ENCODE measurements at places on chromosomes 2 and 18.

- DNase-seq, result no peak
These were observed 100.9 kb upstream of the SETBP1 start for GRCh38 chr18:44579745-44580144.

DNA sequence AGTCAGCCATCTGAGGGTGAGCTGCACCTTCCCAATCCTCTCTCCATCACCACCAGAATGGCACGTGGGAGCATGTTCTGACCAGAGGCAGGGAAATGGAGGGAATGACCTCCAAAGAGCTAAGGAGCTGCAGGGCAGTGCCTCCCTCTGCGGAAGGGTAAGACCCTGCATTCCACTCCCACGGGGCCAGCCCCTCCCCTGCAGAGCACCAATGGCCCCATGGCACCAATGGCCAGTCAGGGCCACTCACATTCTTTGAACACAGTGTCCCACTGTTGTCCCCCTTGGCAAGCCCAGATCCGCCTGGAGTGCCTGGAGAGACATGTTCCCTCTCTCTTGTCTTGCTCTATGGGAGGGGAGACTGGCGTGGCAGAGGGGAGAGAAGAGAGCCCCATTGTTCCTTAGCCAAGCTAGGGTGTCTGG is 164.4 kb downstream of the TNS1 start:
- no peak for DNase-seq

DNA sequence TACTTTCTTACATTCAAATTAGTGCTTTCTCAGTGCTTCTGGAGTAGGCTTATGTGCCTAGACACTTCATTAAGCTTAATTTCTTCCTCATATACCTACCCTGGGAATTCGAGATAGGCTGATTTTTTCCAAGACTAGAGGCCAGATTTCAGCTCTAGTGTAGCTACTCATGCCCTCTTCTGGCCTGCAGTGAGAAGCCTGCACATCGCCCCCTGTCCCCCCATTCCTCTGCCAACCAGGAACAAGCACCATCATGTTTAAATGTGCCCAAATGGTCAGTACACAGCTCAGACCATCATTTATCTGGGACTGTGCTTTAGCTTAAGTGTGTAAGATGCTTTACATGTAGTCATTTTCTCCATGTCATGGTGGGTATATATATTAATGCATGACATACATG is 1218.8 kb upstream of the LRRTM1 start:
- DNase-seq, result no peak

DNA sequence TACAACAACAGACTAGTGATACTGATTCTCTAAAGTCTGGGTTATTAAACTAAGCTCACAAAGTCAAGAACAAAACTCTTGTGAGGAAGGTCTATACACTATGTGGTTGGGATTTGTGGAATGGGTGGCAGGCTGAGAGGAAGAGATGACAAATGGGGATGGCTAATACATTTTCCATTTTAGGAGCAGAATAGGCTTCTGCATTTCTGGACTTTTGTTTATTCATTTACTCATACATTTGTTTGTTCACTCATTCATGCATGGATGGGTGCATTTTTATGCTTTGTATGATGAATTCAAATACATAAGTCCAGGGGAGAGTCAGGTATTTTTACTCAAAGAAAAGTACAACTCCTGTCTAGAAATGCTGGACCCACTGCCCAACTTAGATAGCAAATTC is 637.4 kb upstream of the CDH2 start:
- DNase-seq, result no peak

- DNase-seq, result no peak
These were observed 74.0 kb downstream of the AGAP1 start for GRCh38 chr2:235567842-235568241.

DNA sequence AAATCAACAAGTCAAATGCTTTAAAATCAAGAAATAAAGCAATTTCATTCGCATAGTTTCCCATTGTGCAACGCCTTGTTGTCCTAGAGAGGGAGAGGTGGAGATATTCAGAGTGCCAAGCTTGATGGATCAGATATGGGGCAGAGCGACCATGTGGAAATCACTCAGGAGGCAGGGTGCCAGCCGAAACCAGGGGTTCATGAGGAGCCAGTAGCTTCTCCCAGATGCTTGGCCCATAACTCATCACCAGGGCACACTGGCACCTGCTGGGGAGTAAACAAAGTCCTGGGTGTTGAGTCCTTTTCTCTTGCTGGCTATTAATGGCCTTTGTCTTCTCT is 53.0 kb upstream of the ASAP2 start:
- DNase-seq, result no peak

DNA sequence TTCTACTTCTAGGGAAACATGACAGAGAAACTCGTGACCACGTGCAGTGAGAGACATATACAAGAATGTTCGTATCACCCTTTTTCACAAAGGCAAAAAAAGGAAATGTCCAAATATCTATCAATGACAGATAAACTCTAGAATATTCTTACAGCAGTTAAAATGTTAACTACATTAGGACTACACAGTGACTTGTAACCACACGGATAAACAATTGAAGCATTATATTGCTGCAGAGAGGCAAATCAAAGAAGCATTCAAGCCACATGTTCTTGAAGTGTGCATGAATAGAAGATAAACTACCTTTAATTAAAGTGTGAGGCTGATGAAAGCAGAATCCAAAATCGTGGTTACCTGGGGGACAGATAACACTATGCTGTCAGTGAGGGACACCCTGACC is 935.3 kb upstream of the KLHL29 start:
- no peak for DNase-seq

Measured in NCI-H2107 (cell line).